Naive thymus-derived CD4-positive, alpha-beta T cell (primary cell): ENCODE measurements at places on chromosomes 6 and 20.

DNA sequence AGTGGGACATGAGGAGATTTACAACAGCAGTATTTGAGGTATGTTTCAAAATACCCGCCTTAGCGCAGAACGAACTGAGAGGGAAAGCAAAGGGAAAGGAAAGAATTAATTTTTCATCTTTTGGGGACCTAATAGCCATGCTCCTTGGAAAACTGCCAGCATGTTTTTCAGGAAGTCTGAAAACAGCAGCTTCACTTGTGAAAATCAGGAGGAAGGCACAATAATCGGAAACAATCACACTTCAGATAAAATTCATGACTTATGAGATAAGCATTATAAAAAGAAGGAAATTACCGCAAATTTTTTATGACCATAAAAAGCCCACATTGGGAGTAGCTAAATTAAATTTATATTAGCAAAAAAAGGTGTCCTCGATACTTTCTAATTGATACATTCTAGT, 541.1 kb downstream of the HAO1 start:
- no peaks in the 10 kb centered on the region for H3K4me1 ChIP-seq
- no peak for DNase-seq
- no peak overlapping the region for H3K4me3 ChIP-seq
- H3K27ac ChIP-seq: no peak overlapping the region
- H3K36me3 ChIP-seq: no peaks in the 10 kb centered on the region
- H3K27me3 ChIP-seq: no peaks in the 10 kb centered on the region

DNA sequence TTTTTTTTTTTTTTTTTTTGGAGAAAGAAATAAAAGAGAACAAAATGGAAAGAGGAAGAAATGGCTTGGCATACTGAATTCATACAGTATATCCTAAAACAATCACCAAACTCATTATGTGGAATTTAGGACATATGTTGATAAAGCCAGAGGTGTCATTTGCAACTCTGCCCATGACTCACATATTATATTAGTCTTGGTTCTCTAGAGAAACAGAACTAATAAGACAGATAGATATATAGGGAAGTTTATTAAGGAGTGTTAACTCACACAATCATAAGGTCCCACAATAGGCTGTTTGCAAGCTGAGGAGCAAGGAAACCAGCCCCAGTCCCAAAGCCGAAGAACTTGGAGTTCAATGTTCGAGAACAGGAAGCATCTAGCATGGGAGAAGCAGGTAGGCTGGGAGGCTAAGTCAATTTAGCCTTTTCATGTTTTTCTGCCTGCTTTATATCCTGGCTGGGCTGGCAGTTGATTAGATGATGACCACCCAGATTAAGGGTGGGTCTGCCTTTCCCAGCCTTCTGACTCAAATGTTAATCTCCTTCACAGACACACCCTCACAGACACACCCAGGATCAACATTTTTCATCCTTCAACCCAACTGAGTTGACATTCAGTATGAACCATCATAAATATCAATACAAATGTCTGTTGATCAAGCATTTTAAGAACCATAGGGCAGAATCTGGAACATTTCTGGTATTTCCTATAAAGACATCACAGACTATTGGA, 102.3 kb downstream of the UBE3D start:
- H3K36me3 ChIP-seq: no peaks in the 10 kb centered on the region
- no peak overlapping the region for H3K4me3 ChIP-seq
- no peak for DNase-seq
- H3K27me3 ChIP-seq: no peaks in the 10 kb centered on the region
- H3K27ac ChIP-seq: no peak overlapping the region

DNA sequence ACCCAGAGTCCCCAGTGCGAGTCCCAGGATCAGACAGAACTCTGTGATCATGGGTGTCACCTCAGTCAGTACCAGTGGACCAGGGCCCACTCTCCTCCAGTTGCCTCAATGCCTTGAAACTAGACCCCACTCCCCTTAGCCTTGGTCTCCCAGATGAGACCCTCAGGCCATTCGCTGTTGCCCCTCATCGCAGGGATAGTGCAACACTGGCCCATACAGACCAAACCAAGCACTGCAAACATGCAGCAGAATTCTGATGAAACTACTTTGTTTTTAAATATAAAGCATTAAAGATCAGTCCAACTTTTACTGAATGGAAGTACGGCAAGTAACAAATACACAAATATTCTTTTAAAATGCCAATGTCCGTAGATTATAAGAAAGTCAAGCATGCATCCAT, 101.2 kb upstream of the NT5E start:
- H3K27me3 ChIP-seq: no peaks in the 10 kb centered on the region
- no peaks in the 10 kb centered on the region for H3K36me3 ChIP-seq
- no peak for DNase-seq
- no peak overlapping the region for H3K27ac ChIP-seq
- no peak overlapping the region for H3K4me3 ChIP-seq

GRCh38 chr6:163952005-163952404, 537.5 kb downstream of the QKI start:
- no peaks in the 10 kb centered on the region for H3K36me3 ChIP-seq
- H3K27ac ChIP-seq: no peak overlapping the region
- no peaks in the 10 kb centered on the region for H3K4me1 ChIP-seq
- no peaks in the 10 kb centered on the region for H3K27me3 ChIP-seq
- no peak overlapping the region for H3K4me3 ChIP-seq

- H3K4me3 ChIP-seq: no peak overlapping the region
- no peaks in the 10 kb centered on the region for H3K4me1 ChIP-seq
- no peak for DNase-seq
- no peak overlapping the region for H3K27ac ChIP-seq
- no peaks in the 10 kb centered on the region for H3K27me3 ChIP-seq
These were observed 25.3 kb downstream of the MDFI start for GRCh38 chr6:41663568-41663967.

DNA sequence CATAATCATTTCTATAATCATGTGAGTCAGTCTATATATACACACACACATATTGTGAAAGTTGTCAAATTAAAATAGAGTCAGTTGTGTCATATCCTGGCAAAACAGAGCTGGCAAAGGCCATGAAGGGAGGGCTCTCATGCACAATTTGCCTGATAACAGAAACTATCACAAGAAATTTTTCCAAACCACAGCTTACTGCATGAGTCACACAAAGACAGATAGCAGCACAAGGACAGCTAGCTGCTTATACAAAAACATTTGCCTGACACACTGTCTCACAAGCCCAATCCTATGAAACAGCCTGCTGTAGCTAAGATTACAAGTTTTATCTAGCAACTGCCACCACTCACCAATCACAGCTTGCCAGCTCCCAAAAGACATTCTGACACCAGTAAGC, 848.5 kb upstream of the MAN1A1 start:
- H3K4me1 ChIP-seq: no peaks in the 10 kb centered on the region
- no peak overlapping the region for H3K27ac ChIP-seq
- no peak overlapping the region for H3K4me3 ChIP-seq
- no peaks in the 10 kb centered on the region for H3K27me3 ChIP-seq
- DNase-seq: no peak

GRCh38 chr6:111406200-111406721, 76.8 kb downstream of the REV3L start:
- no peak overlapping the region for H3K4me3 ChIP-seq
- no peaks in the 10 kb centered on the region for H3K27me3 ChIP-seq
- H3K27ac ChIP-seq: no peak overlapping the region

DNA sequence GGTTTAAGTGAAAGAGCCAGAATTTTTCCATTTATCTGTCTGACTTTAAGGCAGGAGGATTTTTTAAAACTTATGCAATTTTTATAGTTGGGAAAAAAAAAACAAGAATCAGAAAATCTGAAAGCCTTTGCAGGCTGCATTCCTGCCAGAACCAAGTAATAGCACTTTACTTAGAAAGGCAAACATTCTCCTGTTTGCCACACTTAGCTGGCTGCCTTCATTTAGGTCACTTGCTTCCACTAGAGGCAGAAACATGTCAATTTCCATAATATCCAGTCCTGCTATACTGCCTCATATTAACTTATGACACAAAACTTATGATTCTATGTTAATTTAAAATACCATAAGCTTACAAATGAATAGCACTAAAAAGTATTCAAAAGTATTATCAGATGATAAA, 425.8 kb downstream of the FRK start:
- no peaks in the 10 kb centered on the region for H3K36me3 ChIP-seq
- no peaks in the 10 kb centered on the region for H3K4me1 ChIP-seq
- DNase-seq: no peak
- no peak overlapping the region for H3K27ac ChIP-seq
